ENCODE measurements at places on chromosomes 2 and 18.
A peak's percentile ranks its signal among the peaks of the same experiment; 100 is the strongest.

DNA sequence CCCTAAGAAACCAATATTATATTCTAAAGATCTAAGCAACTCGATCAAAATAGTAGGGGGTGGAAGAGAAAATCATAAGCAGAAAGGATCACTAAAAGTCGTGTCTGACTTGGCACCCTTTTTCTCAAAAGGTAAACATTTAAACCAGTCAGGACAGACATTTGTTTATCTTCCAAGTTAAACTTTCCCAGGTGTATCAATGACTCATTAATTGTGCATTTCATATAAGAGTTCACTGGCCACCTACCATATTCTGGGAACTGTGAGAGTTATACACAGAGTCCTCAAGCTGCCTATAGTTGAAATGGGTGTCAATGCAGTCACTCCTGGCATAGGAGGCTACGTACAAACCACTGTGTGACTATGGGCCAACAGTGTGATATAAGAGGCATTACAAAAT is 4.8 kb upstream of the ACVR1 start:
- no peak for DNase-seq
- H3K27me3 ChIP-seq, result no peaks in the 10 kb centered on the region
- peaks cover 29% of the 10 kb centered on the region for H3K4me1 ChIP-seq
- no peaks in the 10 kb centered on the region for H3K36me3 ChIP-seq
- H3K4me3 ChIP-seq, result no peak overlapping the region
- no peak overlapping the region for H3K27ac ChIP-seq

DNA sequence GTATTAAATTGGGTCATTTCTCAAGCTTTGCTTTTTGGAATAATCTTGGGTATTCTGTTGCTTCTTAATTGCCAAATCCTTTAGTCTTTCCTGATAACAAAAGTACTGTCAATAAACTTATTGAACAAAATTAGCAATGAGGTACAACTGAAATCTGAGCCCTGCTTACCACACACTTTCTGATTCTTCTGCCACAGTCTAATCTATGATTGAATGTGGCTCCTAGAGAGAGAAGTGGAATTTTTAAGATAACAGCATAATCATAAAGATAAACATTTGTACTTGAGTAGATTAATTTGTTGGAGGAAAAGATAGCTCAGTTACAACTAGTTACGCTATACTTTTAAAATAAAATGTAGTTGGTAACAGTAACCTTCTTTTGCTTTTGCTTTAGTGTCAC is 354.8 kb downstream of the CELF4 start:
- H3K27ac ChIP-seq, result no peak overlapping the region
- no peaks in the 10 kb centered on the region for H3K4me1 ChIP-seq
- no peaks in the 10 kb centered on the region for H3K36me3 ChIP-seq
- no peaks in the 10 kb centered on the region for H3K27me3 ChIP-seq

GRCh38 chr2:67446491-67446911 is 49.4 kb downstream of the ETAA1 start:
- H3K4me3 ChIP-seq, result no peak overlapping the region
- H3K4me1 ChIP-seq, result peaks cover 20% of the 10 kb centered on the region
- H3K36me3 ChIP-seq, result no peaks in the 10 kb centered on the region
- no peak overlapping the region for H3K27ac ChIP-seq
- no peak for DNase-seq

- H3K27me3 ChIP-seq, result no peaks in the 10 kb centered on the region
- H3K36me3 ChIP-seq, result no peaks in the 10 kb centered on the region
- H3K4me1 ChIP-seq, result peaks cover 3% of the 10 kb centered on the region
- H3K4me3 ChIP-seq, result no peak overlapping the region
- peak overlapping the region; percentile 8 for H3K27ac ChIP-seq
Measured at GRCh38 chr2:236843161-236843968, 242.3 kb upstream of the COPS8 start.

- no peak overlapping the region for H3K4me3 ChIP-seq
- H3K27ac ChIP-seq, result no peak overlapping the region
- H3K27me3 ChIP-seq, result no peaks in the 10 kb centered on the region
- no peaks in the 10 kb centered on the region for H3K4me1 ChIP-seq
- no peaks in the 10 kb centered on the region for H3K36me3 ChIP-seq
Measured at GRCh38 chr18:35468711-35469110, 29.0 kb downstream of the INO80C start.

- no peaks in the 10 kb centered on the region for H3K36me3 ChIP-seq
- H3K4me3 ChIP-seq, result no peak within 1 kb of the TSS
- peaks cover 12% of the 10 kb centered on the region for H3K4me1 ChIP-seq
- no peaks in the 10 kb centered on the region for H3K27me3 ChIP-seq
Measured at GRCh38 chr2:191846515-191847476, at the start of gene CAVIN2. CAVIN2 (minus strand) TSS chr2:191847088; CDS start chr2:191846925, 163 bp downstream.

- H3K4me3 ChIP-seq, result no peak overlapping the region
- H3K27ac ChIP-seq, result no peak overlapping the region
- no peaks in the 10 kb centered on the region for H3K27me3 ChIP-seq
- H3K4me1 ChIP-seq, result peaks cover 10% of the 10 kb centered on the region
Measured at GRCh38 chr2:196590286-196590685, 49.2 kb upstream of the CCDC150 start.

- H3K4me3 ChIP-seq, result no peak overlapping the region
- no peaks in the 10 kb centered on the region for H3K27me3 ChIP-seq
- no peak overlapping the region for H3K27ac ChIP-seq
Measured at GRCh38 chr2:239726631-239727181, 298.4 kb downstream of the NDUFA10 start.

GRCh38 chr2:236180831-236181453 is 12.8 kb upstream of the GBX2 start:
- H3K27me3 ChIP-seq, result no peaks in the 10 kb centered on the region
- no peaks in the 10 kb centered on the region for H3K36me3 ChIP-seq
- H3K4me3 ChIP-seq, result no peak overlapping the region
- H3K4me1 ChIP-seq, result peaks cover 27% of the 10 kb centered on the region

DNA sequence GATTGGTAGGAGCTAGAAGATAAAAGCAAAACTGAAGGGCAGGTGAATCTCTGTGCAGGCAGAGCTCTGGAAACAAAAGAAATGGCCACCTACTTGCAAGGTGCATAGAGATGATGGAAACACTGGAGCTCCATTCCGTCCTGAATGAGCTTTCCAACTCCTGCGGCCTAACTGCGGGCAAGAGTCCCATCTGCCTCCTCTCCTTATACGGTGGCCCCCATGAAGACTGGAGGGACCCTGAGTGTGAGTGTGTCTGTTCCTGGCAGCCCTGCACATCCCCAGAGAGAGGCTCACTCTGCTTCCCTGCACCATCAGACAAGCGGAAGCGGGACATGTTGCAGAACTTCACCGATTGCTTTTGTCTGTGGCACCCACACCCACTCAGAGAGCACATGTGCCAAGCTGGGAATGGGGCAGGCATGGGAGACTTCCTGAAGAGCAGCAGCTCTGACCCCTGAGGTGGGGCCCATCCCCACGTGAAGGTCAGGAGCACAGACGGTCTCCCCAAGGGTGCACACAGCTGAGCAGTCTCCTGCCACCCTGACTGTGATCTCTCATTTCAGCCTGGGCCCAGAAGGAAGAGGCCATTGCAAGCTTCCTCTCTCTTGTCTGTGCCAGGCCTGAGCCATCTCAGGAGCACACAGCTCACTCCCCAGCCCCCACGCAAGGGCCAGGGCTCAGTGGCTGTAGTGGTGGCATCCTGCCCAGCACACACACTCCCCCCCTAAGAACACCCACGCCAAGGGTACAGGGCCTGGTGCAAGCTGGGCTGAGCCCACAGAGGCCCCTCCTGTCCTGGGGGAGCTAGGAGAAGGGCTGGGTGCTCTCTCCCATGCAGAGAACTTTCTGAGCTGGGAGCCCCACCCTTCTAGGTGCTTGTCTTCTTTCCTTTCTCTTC is 75.3 kb downstream of the STPG4 start:
- peaks cover 42% of the 10 kb centered on the region for H3K4me1 ChIP-seq
- no peaks in the 10 kb centered on the region for H3K36me3 ChIP-seq
- H3K4me3 ChIP-seq, result no peak overlapping the region
- DNase-seq, result no peak

DNA sequence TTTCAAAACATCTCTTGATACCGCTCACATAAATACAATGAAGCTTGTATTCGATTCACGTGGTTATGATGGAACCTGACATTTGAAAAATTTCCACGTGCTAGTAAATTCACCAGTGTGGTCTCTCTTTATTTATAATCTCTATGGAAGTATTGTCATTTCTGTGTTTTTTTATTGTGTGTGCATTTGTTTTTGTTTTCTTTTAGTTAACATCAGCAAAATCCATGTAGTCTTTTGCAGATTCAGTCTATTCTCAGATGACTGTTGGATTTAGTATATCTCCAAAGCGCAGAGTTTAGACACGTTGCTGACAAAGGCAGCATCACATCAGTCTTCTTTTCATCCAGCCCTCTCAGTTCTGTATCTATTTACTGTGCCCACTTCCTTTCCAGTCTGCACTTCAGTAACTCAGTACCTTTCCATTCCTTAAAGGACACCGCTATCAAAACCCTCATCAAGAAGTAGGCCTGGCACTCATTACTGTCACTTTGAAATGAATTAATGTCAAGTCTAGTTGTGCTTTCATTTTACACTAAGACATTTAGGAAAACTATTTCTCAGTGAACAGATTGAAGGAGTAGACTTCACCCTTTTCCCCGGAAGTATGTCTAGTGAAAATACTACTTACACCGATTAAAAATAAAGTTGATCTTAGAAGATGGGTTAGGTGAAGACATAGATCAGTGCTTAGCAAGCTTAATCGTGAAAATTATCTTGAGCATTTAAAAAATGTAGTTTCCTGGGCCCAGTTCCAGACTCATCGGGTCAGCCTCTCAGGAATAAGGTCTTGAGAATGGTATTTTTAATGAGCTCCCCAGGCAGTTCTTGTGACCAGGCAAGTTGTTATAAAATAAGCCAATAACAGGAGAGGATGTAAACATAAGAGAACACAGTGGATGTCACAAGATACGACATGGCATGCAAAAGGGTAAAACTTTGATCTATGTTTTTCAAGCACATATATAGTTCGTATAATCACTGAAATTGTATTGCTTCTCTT is 506.8 kb upstream of the ZEB2 start:
- H3K27me3 ChIP-seq, result no peaks in the 10 kb centered on the region
- H3K27ac ChIP-seq, result no peak overlapping the region
- no peaks in the 10 kb centered on the region for H3K4me1 ChIP-seq
- no peaks in the 10 kb centered on the region for H3K36me3 ChIP-seq
- no peak overlapping the region for H3K4me3 ChIP-seq
- no peak for DNase-seq

- H3K4me3 ChIP-seq, result no peak overlapping the region
- H3K36me3 ChIP-seq, result no peaks in the 10 kb centered on the region
- DNase-seq, result no peak
- H3K27me3 ChIP-seq, result no peaks in the 10 kb centered on the region
- no peak overlapping the region for H3K27ac ChIP-seq
Measured at GRCh38 chr2:119533560-119533959, 9.3 kb upstream of the SCTR start.

DNA sequence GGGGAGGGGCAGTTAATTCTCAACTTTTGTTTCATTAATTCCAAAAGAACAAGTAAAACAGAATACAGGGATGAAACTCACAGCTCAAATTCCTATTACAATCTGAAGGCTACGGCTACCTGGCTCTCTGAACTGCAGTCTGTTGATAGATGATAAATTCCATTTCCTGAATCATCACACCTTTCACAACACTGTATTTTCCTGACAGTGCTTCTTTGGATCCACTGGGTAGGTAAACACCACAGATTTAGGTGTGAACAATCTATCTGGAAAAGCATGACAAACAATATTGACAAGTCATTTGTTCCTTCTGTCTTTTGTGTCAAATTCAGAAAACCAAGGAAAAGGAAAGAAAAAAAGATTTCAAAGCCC is 843.2 kb downstream of the LRRTM4 start:
- H3K27me3 ChIP-seq, result no peaks in the 10 kb centered on the region
- H3K27ac ChIP-seq, result no peak overlapping the region
- H3K36me3 ChIP-seq, result no peaks in the 10 kb centered on the region
- no peak for DNase-seq
- no peak overlapping the region for H3K4me3 ChIP-seq

DNA sequence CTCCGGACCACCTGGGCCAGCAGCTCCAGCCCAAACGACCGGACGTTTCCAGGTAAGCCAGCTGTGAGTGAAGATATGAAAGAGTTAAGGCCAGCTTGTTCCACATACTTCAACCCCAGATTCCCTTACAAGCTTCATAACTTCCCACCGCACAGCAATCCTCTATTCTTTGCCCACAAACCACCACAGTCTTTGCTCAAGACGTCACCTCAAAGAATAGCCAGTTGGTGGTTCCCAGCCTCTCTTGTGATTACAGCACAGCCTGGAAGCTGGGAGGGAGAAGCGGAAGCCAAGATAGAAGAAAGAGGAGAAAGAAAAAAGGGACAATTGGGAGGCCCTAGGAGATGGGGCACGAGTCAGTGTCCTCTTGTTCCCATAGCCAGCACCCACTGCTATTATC is 70.6 kb downstream of the NRP2 start:
- DNase-seq, result no peak
- H3K27me3 ChIP-seq, result no peaks in the 10 kb centered on the region
- no peaks in the 10 kb centered on the region for H3K36me3 ChIP-seq
- no peak overlapping the region for H3K4me3 ChIP-seq
- no peaks in the 10 kb centered on the region for H3K4me1 ChIP-seq

- DNase-seq, result no peak
- no peak overlapping the region for H3K27ac ChIP-seq
- no peak overlapping the region for H3K4me3 ChIP-seq
Measured at GRCh38 chr2:120477831-120478481, 132.0 kb downstream of the INHBB start.

GRCh38 chr18:11985586-11985985 is 4.3 kb downstream of the IMPA2 start:
- H3K4me1 ChIP-seq, result peaks cover 76% of the 10 kb centered on the region
- no peak for DNase-seq
- H3K27me3 ChIP-seq, result no peaks in the 10 kb centered on the region
- peak overlapping the region; percentile 40 for H3K27ac ChIP-seq

DNA sequence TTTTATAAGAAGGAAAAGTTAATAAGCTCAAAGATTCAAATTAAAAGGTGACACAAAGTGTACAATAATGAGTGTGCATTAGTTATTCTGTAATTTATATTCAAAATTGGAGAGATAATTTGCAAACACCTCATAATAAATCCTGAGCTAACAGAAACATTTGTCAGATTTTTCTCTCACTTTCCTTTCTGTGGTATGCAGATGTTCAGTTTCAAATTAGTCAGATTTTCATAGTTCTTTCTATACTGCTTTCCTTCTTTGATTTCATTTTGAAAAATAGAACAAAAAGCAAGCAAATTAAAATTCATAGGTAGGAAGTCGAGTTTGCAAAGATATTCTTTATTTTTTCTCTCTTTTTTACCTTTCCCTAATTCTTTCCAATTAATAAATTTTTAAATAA is 1420.1 kb upstream of the NXPH2 start:
- H3K27ac ChIP-seq, result no peak overlapping the region
- no peaks in the 10 kb centered on the region for H3K36me3 ChIP-seq
- no peaks in the 10 kb centered on the region for H3K4me1 ChIP-seq
- no peaks in the 10 kb centered on the region for H3K27me3 ChIP-seq
- no peak for DNase-seq
- no peak overlapping the region for H3K4me3 ChIP-seq

DNA sequence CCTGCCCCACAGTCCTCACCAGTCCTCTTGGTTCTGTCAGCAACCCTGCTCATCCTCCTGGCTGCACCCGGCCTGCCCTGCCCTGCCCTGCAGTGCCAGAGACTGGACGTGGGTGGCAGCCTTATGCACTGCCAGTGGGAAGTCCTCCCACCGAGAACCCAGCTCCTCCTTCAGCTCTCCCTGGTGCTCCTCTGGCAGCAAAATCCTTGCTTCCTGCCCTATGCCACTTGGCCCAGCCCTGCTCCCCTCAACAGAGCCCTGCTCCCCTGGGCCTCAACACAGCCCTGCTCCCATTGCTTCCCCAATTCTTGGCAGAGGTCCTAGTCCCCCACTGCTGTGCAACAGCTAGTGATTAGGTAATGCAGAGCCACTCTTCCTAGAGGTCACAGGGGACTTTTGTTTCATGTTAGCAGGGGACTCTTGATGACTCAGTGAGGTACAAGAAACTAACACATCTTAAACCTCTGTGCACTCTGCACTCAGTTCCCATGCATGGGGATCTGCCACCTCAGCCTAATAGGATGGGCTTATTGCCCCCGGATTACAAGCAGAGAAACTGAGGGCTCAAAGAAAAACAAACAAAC is 58.0 kb upstream of the EDAR start:
- H3K4me1 ChIP-seq, result no peaks in the 10 kb centered on the region
- no peaks in the 10 kb centered on the region for H3K27me3 ChIP-seq
- DNase-seq, result no peak
- no peak overlapping the region for H3K27ac ChIP-seq

Data from body of pancreas (tissue), 4 donors.